HT1080 (cell line): ENCODE measurements at places on chromosomes 4 and X. TPM values are rescaled to one million over a fixed set of nuclear protein-coding genes. Genes with fewer than 3 reads are reported as not detected.
A peak's percentile ranks its signal among the peaks of the same experiment; 100 is the strongest.

ADGRG2 gene
- 0.06 TPM in 1 of 2 replicates, not detected in the other for total RNA-seq

FGF13 gene
- total RNA-seq = 4.8 and 4.9 TPM in 2 replicates

GUCY1A1 gene
- total RNA-seq = 1.00 and 1.4 TPM in 2 replicates

GAB3 gene
- 6.9 and 17.5 TPM in 2 replicates for total RNA-seq

UBQLN2 gene
- 5.4 and 9.6 TPM in 2 replicates for total RNA-seq

CYSLTR1 gene
- not detected in 2 replicates for total RNA-seq

LIN54 gene
- 16.4 and 18.5 TPM in 2 replicates for total RNA-seq

- DNase-seq = no peak
These were observed 27.4 kb upstream of the HPGD start for GRCh38 chr4:174549721-174550120.

DNA sequence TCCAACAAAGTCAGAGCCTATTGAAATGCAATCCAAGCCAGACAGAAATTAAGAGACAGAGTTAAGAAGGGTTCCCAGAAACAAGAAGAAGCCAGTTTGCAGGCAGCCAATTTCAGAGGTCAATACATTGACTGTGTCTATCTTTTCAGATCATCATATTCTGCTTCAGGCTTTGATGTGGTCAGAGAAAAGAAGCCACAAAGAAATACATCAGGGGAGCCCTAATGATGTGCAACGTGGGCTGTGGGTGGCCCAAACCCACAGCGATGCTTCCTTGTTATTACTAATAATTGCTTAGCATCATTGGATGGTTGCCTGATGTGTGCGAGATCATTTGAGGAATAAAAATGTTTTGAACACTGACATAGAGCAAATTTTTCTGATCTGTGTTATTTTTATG, 99.0 kb upstream of the DUSP21 start:
- no peak for DNase-seq

GRCh38 chr4:72786401-72786990, 217.5 kb upstream of the ADAMTS3 start:
- no peak for DNase-seq

DNA sequence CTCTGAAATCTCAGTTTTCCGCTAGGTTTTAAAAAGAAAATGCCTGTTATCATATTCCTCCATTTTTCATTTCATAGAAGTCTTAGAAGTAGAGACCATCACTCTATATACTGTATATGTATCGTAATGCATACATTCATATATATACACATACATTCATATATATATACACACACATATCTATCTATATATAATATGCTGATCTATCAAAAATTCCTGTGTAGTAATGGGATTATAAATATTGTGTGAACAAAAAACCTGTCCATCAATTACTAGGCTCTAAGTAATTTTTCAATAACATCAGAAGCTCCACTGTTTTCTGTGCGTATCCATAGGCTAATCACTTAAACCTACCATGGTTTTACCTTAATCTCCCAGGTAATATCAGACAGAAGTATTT, 150.2 kb downstream of the DCHS2 start:
- DNase-seq = no peak

GRCh38 chr4:89820010-89820409, 17.0 kb downstream of the SNCA start:
- DNase-seq = no peak

DNA sequence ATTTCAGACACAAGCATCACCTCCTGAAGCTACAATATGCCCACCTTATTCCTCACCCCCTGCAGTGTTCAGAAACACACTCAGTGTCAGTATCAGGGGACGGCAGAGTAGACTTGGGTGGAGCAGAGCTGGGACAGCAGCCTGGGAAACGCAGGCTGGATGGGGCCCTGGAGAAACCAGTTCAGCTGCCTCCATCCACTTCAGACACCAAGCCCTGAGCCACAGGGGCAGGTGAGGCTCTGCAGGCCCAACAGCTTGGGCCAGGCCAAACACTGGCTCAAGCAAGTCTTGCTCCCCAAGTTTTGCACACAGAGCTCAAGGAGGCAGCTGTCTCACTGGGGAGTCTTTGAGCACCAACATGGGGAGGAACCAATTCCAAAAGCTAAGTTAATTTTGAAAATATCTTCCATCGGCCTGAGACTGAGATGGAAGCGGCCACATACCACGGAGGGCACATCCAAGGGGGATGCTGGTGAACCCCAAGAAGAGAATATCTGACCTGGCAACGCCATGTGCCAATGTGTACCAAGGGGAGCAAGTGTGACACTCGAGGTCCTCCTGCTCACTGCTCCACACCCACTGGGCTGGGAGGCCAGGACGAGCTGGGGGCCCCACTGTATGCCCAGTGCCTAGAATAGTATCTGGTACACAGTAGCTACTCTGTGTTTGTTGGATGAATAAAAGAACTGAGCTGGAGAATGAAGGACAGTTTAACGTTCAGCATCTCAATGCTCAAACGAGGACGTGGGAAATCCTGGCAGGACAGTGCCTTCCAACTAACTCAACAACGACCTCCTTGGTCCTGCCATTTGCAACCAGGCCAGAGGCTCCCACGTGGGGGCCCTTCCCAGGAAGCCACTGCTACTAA, 45.6 kb downstream of the PPP2R2C start:
- no peak for DNase-seq

DNA sequence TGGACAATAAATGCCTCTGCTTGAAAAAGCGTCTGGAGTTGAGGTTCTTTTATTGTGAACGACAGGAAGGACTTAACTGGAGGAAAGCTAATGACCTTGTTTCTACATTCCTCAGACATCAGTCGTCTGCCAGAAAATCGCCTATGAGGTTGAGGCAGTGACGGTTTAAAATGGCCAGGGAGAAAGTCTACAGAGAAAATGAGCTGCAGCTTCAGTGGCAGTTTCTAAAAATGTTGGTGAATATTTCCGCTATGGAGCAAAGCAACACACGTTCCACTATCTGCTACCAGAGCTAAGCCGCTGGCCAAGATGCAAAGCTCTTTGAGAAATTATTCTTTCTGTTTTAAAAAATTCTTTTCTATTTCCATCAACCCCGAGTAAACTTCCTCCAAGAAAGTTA, 116.9 kb upstream of the GALNT7 start:
- DNase-seq = no peak

DNA sequence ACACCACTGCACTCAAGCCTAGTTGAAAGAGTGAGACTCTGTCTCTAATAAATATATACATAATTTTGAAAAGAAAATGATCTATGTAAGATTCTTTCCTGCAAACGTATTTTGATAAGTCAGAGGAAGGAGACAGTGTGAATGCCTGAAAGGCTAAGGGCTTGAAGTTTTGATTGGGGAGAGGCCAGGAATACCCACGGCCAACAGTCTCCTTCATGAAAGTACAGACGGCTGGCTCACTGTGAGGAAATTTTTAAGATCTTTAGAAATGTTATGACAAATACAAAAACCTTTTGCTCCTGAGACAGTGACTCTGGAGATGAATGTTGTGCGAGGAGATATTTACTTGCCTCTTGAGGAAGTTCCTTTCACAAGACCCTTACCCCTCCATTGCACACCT, 111.4 kb upstream of the KLHL13 start:
- DNase-seq = no peak

- DNase-seq = no peak
These were observed 6.6 kb upstream of the CXXC4 start for GRCh38 chr4:104501290-104501689.

DNA sequence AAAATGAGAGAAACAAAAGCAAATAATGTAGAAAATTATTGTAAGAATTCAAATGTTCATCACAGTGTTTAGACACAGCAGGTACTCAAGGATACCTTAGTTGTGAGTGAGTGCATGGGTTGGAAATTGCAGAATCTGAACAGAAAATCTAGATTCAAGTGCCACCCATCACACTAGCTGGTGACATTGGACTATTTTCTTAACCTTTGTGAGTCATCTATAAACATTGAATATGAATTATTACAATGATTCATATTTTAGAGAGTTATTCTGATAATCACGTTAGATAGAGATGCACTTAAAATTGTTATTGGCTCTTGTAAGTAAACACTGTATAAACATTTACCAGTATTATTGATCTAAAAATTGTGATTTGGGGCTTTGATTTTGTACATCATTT, 1113.1 kb downstream of the STIM2 start:
- no peak for DNase-seq

DNA sequence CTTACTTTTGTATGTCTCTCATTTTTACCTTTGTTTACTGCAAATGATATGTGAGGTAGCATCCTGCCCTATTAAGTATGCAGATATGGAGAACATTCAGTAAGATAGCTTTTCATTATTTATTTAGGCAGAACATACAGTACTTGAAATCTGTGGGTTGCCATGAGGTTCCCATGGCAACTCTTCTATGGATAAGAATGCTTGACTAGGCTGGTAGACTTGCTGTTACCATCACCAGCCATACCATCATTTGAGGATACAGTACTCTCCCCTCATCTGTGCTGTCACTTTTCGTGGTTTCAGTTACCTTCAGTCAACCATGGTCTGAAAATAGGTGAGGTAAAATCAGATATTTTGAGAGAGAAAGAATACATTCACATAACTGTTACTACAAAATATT, 56.7 kb downstream of the NAF1 start:
- DNase-seq = no peak

- DNase-seq = peak; percentile 70
These were observed 3.0 kb downstream of the RPL10 start for GRCh38 chrX:154401045-154401799.

DNA sequence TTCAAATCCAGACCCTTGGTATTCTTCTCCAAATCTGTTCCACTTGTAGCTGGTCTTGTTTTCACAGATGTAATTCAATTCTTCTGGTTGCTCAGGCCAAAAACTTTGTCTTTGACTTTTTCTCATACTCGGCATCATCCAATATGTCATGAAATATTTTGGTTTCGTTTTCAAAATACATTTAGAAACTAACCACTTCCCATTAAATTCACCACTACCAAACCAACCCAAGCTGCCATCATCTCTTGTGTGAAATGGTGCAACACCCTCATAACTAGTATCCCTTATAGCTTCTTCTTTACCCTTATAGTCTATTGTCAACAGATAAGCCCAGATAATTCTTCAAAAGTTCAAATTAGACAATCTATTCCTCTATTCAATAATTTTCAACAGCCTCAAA, 192.1 kb downstream of the PRR32 start:
- DNase-seq = no peak

DNA sequence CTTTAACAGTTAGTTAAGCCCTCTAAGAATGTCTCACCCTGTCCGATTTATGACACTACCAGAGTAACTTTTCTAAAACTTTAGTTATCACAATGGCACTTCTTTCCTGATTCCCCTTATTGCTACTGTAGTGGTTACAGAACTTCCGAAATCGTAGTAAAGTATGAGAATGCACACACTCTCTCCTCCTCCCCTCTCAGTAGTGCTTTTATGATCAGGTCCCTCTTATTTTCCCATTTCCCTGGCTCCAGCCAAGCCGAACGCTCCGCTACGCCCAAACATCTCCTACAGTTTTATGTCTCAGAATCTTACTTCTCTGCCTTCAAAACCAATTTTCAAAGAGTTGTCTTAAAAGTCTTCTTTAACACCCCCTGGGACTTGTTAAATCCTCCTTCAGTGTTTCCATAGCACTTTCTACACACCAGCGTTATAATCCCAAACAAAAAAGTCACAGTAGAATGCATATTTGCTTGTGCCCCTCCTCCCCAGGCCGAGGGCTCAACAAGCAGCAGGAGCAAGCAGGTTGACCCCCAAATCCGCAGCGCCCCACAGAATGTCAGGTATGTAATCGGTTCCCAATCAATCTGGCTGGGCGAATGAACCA, 671 bp downstream of the HPF1 start:
- no peak for DNase-seq

DNA sequence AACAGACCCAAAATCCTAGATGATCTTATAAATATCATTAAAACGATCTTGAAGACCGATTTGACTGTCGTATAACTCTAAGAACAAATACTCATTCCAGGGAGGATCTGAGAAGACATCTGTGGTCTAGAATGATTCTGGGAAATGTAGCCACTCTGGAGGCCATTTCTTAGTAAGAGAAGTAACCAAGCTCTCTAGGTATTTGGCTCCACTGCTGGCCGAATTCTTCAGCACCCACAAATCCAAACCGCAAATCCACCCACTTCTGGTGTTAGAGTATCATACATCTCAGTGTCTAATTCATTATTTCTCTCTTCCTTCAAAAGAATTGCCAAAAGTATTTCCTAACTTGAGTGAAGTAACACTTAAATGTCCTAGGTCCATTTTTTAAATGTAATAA, 23.9 kb downstream of the KLHL5 start:
- DNase-seq = peak; percentile 69

DNA sequence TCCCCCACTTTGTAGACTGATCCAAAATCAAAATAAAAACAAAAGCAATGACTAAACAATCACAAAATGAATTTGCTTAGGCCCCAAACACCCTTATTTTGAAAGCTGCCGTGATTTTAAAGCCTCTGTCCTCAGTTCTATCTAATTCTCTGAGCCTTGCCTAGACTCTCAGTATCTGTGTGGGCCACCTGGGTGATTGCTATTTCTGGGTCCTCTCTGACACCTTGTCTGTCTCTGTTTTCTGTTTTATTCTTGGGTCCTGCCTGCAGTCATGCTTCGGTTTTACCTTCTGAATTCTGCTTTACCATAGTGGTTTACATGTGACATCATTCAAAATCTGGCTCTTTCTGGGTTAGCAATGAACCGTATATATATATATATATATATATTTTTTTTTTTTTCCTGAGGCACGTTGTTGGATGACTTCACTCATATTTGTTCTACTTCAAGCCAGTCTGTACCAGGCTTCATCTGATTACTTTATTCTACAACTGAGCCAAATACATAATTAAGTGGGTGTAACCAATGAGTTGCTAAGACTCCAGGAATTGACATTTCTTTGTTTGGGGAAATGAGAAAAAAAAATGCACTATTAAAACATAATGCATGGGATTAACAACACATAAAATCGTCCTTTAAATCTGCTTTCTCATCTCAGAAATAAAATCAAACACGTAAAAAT, 710.7 kb upstream of the SLIT2 start:
- DNase-seq = no peak

GRCh38 chr4:54527532-54527931, 130.2 kb upstream of the KIT start:
- DNase-seq = no peak

GRCh38 chrX:40117715-40118285, 20.0 kb upstream of the BCOR start:
- DNase-seq = no peak
